Activated CD4-positive, alpha-beta T cell treated with anti-CD3 and anti-CD28 coated beads for 36 hours (primary cell): ENCODE measurements at places on chromosomes 2 and 18.

DNA sequence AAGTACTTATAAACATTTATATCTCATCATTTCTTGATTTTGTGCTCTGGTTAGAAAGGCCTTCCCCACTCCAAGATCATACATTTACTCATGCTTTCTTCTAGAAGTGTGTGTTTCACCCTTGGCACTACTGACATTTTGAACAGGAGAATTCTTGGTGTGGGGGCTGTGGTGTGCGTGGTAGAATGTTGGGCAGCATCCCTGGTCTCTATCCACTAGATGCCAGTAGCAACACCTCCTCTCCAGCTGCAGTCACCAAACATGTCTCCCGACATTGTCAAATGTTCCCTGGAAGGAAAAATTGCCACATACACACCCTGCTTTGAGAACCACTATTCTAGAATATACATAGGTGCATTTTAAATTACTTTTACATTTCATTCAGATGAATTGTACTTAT lies 8.7 kb upstream of the TGIF1 start:
- peak; percentile 32 for DNase-seq

DNA sequence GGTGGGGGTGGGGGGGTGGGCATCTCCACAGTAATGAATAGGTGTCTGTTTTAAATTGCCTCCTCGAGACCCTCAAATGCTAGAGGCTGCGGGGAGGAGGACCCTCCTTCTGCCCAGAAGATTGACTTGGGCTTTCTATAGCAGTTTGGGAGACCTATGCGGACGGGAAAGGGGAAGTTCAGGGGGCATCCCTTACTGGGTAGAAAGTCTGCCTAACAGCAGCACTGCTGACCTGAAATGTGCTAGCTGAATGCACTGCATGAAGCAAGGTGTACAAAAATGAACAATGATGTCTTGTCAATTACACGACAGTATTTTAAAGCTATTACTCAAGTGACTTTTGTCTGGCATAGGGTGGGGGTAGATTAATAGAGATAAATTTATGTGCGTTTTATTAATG lies 2.5 kb downstream of the DCC start:
- DNase-seq = no peak

- no peak for DNase-seq
Measured at GRCh38 chr2:231270221-231271114, 72.0 kb downstream of the ARMC9 start.

DNA sequence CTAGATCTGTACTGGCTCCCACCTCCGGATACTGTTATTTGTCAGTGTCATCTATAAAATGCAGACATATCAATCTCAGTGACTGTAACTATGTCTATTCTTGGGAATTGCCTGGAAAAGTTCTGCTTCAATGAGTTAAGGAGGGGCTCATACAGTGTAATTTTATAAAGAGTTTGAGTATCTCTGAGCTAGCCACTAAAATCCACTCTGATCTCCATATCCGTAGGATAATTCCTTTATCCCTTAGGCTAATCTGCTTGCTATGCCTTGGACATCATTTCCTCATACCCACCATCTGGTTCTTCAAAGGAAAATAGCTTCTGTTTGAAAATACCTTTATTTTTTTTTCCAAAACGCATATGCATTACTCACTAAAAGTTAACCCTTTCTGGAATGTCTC lies 863.2 kb downstream of the SUCLG1 start:
- DNase-seq = no peak

DNA sequence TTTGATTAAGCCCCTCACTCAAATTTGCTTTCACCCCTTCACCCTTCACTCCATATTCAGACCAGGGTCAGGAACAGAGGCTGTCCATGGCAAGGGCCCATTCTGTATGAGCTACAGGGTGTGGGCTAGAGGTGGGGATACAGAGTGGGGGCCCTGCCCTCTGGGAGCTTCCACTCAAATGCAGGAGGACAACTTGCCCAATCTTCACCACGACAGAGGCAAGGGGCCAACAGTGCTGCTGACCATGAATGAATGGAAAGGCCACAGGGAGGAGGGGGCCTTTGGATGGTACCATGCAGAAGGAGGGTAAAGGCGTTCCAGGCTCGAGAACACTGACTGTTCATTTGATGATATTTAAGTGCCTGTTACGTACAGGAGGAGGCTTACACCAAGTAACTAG lies 22.8 kb downstream of the ADRA2B start:
- DNase-seq = no peak

DNA sequence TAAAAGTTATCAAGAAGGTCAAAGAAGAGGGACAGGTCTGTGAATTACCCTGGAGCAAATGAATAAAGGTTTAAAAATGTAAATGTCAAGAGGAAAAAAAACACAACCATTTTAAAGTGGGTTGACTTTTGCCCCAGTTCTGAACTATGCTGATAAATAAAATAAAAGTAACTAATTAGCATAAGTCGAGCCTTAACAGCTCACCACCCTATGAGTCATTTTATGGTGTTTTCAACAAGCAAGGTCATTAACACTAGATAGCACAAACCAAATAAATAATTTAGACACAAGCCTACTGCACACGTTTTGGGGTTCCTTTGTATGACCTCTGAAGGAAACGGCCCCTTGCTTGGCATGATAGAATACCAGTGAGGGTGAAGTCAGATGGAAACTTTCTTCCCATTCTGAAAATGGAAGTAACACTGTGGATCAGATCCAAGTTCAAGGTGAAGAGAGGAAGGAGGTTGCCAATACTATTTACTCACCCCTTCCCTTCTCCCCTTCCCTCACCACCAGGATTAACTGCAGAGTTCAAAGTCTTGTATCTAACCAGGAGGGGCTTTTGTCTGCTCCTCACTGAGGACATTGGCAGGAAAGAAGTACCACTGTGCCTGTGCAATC lies 380.0 kb upstream of the ACVR2A start:
- DNase-seq = no peak

DNA sequence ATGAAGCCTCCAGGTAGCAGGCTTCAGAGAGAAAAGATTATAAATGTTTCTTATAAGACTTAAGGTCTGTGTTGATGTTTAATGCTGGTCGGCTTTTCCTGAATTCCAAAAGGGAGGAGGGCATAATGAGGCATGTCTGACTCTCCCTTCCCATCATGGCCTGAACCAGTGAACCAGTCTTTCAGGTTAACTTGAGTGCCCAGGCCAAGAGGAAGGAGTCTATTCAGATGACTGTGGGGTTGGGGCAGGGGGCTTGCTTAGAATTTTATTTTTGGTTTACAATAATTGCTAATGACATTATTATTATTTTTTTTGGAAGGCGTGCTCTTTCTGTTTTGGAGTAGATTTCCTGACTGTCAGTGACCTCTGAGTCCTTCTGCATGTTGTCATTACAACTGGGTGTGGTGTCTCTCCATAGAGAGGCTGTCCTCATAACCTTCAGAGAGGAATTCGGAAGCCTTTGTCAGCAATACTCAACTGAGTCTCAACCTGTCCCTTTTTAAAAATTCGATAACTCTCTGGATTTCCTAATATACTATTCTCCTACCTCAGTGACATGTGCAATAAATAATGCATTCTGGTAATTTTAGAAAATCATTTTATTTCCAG lies 275.1 kb upstream of the CXCR4 start:
- DNase-seq = no peak

DNA sequence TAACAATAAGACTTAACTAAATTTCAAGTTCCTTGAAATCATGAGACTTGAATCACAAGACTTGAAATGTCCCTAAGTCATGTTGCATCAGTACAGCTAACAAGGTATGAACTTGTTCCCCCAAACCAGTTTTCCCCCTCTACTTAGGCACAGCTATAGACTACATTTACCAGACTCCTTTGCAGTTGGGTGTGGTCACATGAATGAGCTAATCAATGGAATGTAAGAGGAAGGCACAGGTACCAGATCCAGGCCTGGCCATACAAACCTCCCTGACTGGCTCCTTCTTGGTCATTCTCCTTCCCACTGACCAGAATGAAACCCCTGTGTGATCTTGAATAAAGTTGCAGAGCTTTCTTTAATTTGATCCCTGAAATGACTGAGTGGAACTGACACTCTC lies 77.8 kb downstream of the DNER start:
- DNase-seq = no peak

DNA sequence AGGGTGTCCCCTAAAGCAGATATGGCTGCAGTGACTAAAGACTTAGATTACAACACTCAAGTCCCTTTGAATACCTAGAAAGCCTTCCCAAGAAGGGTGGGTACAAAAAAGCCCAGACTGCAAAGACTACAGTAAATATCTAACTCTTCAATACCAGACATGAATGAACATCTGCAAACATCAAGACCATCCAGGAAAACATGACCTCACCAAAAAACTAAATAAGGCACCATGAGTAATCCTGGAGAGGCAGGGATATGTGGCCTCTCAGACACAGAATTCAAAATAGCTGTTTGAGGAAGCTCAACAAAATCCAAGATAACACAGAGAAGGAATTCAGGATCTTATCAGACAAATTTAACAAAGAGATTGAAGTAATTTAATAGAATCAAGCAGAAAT lies 138.2 kb upstream of the OTOS start:
- no peak for DNase-seq

DNA sequence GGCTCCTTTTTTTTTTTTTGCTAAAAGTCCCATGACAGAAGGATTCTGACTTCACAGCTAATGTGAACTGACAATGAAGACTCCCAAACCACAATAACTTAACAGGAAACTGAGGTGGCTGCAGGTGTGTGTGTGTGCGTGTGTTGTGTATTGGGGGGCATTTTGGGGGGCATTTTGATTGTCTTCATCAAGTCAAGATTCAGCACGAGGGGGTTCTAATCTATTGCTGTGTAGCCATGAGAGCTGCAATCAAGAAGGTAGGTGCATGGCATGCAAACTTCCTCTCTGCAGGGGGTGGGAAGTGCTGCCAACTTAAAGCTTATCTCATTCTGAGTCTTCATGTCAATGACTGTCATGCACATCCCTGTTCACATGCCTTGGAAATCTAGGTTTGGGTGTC lies 25.2 kb downstream of the SPRED2 start:
- DNase-seq = no peak

DNA sequence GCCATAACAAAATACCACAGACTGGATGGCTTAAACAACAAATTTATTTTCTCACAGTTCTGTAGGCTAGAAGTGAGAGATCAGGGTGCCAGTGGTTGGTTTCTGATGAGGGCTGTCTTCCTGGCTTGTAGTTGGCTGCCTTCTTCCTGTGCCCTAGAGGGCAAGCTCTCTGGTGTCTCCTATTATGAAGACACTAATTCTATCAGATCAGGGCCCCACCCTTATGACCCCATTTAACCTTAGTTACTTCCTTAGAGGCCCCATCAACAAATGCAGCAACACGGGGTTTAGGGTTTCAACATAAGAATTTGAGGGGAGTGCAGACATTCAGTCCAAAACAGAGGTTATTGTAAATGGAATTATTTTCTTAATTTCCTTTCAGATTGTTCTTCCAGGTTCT lies 22.9 kb downstream of the CYP27A1 start:
- DNase-seq = no peak

DNA sequence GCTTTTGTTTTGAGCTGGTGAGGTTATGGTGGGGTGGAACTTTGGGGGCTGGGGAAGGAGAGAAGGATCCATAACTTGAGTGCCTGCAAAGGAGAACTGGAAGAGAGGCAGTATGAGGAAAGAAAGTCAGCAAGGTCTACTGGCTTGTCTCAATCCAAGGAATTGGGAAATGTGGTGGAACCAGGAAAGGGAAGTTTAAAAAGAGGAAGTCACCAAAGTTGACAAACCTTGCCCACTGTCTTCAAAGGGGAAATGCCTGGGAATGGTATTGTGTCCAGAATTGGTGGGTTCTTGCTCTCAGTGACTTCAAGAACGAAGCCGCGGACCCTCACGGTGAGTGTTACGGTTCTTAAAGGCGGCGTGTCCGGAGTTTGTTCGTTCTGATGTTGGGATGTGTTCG lies 304.1 kb upstream of the FAM98A start:
- DNase-seq = no peak

GRCh38 chr2:232980683-232981082 lies 32.4 kb downstream of the NGEF start:
- DNase-seq = no peak

GRCh38 chr2:150917961-150918713 lies 343.5 kb downstream of the RBM43 start:
- DNase-seq = no peak

DNA sequence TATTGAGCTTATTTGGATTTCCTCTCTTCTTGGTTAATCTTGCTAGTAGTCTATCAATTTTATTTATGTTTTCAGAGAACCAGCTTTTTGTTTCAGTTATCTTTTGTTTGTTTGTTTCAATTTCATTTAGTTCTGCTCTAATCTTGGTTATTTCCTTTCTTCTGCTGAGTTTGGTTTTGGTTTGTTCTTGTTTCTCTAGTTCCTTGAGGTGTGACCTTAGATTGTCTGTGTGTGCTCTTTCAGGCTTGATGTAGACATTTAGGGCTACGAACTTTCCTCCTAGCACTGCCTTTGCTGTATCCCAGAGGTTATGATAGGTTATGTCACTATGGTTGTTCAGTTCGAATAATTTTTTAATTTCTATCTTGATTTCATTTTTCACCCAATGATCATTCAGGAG lies 141.6 kb downstream of the ZNF236 start:
- no peak for DNase-seq

- DNase-seq = no peak
Measured at GRCh38 chr2:67923696-67924095, 139.1 kb downstream of the C1D start.

DNA sequence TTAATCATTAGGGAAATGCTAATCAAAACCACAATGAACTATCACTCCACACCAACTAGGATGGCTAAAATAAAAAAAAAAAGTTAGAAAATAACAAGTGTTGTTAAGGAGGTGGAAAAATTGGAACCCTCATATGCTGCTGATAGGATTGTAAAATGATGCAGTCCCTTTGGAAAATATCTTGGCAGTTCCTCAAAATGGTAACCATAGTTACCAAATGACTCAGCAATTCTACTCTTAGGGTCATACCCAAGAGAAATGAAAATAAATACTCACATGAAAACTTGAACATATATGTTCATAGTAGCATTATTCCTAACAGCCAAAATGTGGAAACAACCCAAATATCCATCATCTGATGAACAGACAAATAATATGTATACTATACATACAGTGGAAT lies 15.7 kb upstream of the ACVR2A start:
- DNase-seq = no peak

DNA sequence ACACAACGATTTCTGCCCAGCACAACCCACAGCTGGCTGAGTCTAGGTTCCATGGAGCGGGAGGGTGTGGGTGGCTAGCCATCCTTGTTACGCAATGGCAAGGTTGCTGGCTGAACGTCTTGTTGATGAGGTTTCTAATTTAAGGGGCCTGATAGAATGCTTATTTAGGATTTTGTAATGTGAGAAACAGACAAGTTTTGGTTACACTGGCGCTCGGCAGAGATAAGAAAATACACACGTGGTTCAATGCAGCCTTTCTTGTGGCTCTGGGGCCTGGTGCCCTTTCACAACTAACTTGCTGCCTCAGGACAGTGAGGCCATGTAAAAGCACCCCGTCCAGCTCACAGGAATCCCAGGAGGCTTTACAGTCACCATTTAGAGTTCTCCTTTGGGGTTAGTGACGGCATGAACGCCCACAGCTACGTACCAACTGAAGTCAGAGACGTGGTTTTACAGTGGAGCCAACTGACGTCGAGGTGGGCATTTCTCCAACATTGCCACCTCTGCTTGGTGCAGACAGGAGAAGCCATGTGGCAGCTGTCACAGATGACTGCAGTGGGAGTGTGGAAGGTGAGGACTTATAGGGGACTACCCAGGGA lies 29.7 kb upstream of the PIEZO2 start:
- no peak for DNase-seq
